ENCODE measurements at places on chromosomes 3 and 15. TPM values are rescaled to one million over a fixed set of nuclear protein-coding genes. Genes with fewer than 3 reads are reported as not detected.

The FOXB1 gene
- total RNA-seq = not detected

The HYAL1 gene
- total RNA-seq = 4.6 TPM

The UROC1 gene
- not detected for total RNA-seq

The SLC12A1 gene
- not detected for total RNA-seq

The TNNC1 gene
- total RNA-seq = not detected

The FBXL2 gene
- total RNA-seq = 11.9 TPM

The SLC28A2 gene
- not detected for total RNA-seq

The XYLB gene
- total RNA-seq = 3.2 TPM

The SEMA3G gene
- 2.6 TPM for total RNA-seq

The MBNL1 gene
- total RNA-seq = 602 TPM

The DGKG gene
- 10.0 TPM for total RNA-seq

The IL17RC gene
- total RNA-seq = 88.9 TPM

The GHRL gene
- not detected for total RNA-seq

The HRG gene
- not detected for total RNA-seq

The CCDC9B gene
- 60.3 TPM for total RNA-seq

The DYNC1LI1 gene
- total RNA-seq = 23.5 TPM

The SCG3 gene
- 1.8 TPM for total RNA-seq

The ESYT3 gene
- total RNA-seq = 16.8 TPM

The GHSR gene
- not detected for total RNA-seq

The AVEN gene
- total RNA-seq = 15.0 TPM

The ARGFX gene
- not detected for total RNA-seq

The RTP4 gene
- total RNA-seq = 7.2 TPM

The LDHAL6B gene
- total RNA-seq = not detected

The CCRL2 gene
- total RNA-seq = 3.0 TPM

The GOLGA6L7 gene
- total RNA-seq = not detected

The LSAMP gene
- total RNA-seq = 23.5 TPM

The SLCO2A1 gene
- total RNA-seq = 10.0 TPM

The CCR9 gene
- not detected for total RNA-seq

The RETNLB gene
- total RNA-seq = not detected

The WDR5B gene
- 2.5 TPM for total RNA-seq
